ENCODE measurements at places on chromosomes 12 and 14. TPM values are rescaled to one million over a fixed set of nuclear protein-coding genes. Genes with fewer than 3 reads are reported as not detected.

The CCDC196 gene
- not detected for total RNA-seq

The RIMKLB gene
- total RNA-seq, result 16.4 TPM

The PLCZ1 gene
- not detected for total RNA-seq

The TAS2R10 gene
- 0.24 TPM for total RNA-seq

The PTPRO gene
- 0.24 TPM for total RNA-seq

The IAPP gene
- not detected for total RNA-seq

The NUAK1 gene
- total RNA-seq, result 12.8 TPM

The TM7SF3 gene
- 314 TPM for total RNA-seq

The PRB3 gene
- not detected for total RNA-seq

The UNC79 gene
- under 0.01 TPM for total RNA-seq

The KCNK13 gene
- not detected for total RNA-seq

The CLEC9A gene
- not detected for total RNA-seq

The ENO2 gene
- 6.6 TPM for total RNA-seq

The PTGER2 gene
- not detected for total RNA-seq

The FAM181A gene
- total RNA-seq, result not detected

The LHX5 gene
- 0.24 TPM for total RNA-seq

The IRAK4 gene
- 13.0 TPM for total RNA-seq

The EPYC gene
- total RNA-seq, result not detected

The CD4 gene
- total RNA-seq, result not detected

The LTB4R2 gene
- 30.3 TPM for total RNA-seq

The NRXN3 gene
- 0.24 TPM for total RNA-seq

The TMEM132C gene
- total RNA-seq, result not detected

The CMKLR1 gene
- not detected for total RNA-seq

The RNF212B gene
- not detected for total RNA-seq

The NCOR2 gene
- 34.7 TPM for total RNA-seq

The CIDEB gene
- total RNA-seq, result 1.4 TPM

The WSCD2 gene
- total RNA-seq, result not detected

The NELL2 gene
- total RNA-seq, result under 0.01 TPM

The LRP1-AS gene
- total RNA-seq, result not detected

The ZC2HC1C gene
- 0.24 TPM for total RNA-seq

The PLA2G1B gene
- not detected for total RNA-seq

The EEF1AKMT3 gene
- 10.4 TPM for total RNA-seq

The LRRC10 gene
- not detected for total RNA-seq

The MANSC4 gene
- total RNA-seq, result not detected

The CCNT1 gene
- 24.9 TPM for total RNA-seq

The NEUROD4 gene
- not detected for total RNA-seq

The GEMIN2 gene
- total RNA-seq, result 54.0 TPM

The COX8C gene
- total RNA-seq, result not detected

The EGLN3 gene
- 56.1 TPM for total RNA-seq

The KRT78 gene
- 1.3 TPM for total RNA-seq

The NKX2-1 gene
- 0.48 TPM for total RNA-seq

The TSPAN8 gene
- not detected for total RNA-seq

The SLC11A2 gene
- 39.9 TPM for total RNA-seq

The KRT85 gene
- total RNA-seq, result not detected

The DPF3 gene
- 0.85 TPM for total RNA-seq

The FRMD6 gene
- 160 TPM for total RNA-seq

The CLEC2B gene
- total RNA-seq, result 4.1 TPM

The IL26 gene
- not detected for total RNA-seq

The SPTB gene
- not detected for total RNA-seq

The NAP1L1 gene
- 224 TPM for total RNA-seq

The GSC gene
- total RNA-seq, result not detected

The GDF3 gene
- total RNA-seq, result not detected
